Stimulated activated CD4-positive, alpha-beta T cell treated with anti-CD3 and anti-CD28 coated beads, Interleukin-1b, Interleukin-23, amount 100 ng/mL, for 48 hours (primary cell): ENCODE measurements at places on chromosomes 16 and 17.

- no peak for DNase-seq
These were observed 202.5 kb upstream of the MON1B start for GRCh38 chr16:76988526-76988925.

GRCh38 chr17:63929860-63930766 is 2.0 kb downstream of the CD79B start:
- no peak for DNase-seq

GRCh38 chr17:67442787-67443624 is 65.9 kb downstream of the PITPNC1 start:
- no peak for DNase-seq

GRCh38 chr16:3481696-3482658 is 13.3 kb downstream of the C16orf90 start:
- no peak for DNase-seq

- no peak for DNase-seq
These were observed 14.6 kb upstream of the CNGB1 start for GRCh38 chr16:57985204-57986181.

- no peak for DNase-seq
These were observed 50.2 kb downstream of the CDH11 start for GRCh38 chr16:65071433-65072311.

- DNase-seq = no peak
These were observed 35.7 kb upstream of the MEAK7 start for GRCh38 chr16:84540194-84540593.

DNA sequence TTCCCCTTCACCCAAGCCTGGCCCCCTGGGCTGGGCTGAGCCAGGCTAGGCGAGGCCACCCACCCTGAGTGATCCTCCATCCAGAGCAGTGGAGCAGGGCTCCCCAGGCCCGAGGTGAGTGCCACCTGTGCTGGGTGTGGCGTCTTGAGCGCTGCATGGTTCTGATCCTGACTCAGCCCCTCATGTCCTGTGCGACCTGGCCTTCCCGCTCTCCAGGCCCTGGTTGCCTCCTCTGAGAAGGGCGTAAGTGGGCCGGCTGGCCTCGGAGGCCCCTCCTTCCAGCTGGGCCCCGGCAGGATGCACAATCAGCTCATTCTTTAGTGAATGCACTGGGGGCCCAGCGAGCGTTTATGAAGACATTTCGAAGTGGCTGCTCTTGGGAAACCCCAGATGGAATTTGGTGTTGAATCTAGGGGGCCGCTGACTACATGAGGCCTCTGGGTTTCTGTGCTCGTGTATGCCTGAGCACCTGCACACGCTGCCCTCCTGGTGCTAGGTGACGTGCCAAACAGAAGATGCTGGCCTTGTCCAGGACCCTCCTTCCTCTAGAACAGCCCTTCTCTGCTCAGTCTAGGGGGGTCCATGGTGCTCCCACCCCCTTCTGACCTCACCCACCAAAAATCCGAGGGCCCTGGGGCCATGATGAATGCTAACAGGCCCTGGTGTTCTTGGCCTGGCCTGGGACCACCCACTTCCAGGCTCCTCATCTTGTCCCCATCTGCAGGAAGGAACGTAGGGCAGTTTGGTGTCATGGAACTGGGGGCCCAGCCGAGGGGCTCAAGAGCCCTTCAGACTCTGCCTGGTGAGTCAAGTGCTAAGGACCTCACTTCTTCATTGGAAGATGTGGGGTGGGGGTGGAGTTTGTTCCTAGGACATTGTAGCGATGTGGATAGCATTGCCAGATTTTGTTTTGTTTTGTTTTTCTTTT is 3.6 kb upstream of the TMEM92 start:
- DNase-seq = no peak

GRCh38 chr16:85454171-85454872 is 158.8 kb upstream of the GSE1 start:
- DNase-seq = no peak

DNA sequence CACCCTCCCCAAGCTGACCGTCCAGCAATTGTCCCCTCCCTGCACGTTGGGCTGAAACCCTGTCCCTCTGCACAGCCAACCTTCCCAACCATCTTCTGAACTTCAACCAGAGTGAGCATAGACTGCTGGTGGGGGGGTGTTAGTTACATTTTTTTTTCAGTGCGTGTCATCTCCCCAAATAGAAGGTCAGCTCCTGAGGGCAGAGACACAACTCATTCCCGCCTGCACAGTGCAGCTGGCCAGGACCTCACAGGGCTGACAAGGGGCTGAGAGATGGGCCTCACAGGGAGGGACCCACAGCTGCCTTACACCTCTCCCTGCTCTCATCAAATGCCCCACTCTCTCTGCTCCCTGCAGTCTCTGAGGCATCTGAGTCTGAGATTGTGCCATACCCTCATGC is 8.4 kb downstream of the SRL start:
- DNase-seq = no peak

DNA sequence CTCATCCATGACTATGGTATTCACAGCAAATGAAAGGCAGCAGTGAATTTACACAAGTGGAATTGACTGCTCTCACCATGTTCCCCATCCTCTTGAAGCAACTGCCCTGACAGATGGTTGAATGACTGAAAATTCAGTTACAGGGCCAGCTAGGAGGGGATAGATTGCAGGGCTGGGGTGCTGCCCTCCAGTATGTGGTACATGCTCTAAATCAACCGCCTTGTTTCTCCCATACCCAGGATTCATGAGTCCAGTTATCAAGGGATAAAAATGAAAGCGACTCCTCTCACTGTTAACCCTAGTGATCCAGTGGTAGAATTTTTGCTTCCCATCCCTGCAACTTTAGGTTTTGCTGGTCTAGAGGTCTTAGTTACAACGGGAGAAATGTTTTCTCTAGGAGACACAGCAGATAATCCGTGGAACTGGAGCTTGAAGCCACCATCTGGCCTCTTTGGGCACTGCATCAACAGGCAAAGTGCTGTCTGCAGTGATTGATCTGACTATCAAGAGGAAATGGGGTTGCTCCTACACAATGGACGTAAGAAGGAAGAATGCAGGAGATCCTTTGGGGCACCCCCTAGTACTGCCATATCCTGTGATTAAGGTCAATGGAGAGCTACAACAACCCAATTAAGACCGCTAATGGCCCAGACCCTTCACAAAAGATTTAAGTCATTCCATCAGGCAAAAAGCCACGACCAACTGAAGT is 32.0 kb downstream of the SCPEP1 start:
- peak; percentile 56 for DNase-seq

DNA sequence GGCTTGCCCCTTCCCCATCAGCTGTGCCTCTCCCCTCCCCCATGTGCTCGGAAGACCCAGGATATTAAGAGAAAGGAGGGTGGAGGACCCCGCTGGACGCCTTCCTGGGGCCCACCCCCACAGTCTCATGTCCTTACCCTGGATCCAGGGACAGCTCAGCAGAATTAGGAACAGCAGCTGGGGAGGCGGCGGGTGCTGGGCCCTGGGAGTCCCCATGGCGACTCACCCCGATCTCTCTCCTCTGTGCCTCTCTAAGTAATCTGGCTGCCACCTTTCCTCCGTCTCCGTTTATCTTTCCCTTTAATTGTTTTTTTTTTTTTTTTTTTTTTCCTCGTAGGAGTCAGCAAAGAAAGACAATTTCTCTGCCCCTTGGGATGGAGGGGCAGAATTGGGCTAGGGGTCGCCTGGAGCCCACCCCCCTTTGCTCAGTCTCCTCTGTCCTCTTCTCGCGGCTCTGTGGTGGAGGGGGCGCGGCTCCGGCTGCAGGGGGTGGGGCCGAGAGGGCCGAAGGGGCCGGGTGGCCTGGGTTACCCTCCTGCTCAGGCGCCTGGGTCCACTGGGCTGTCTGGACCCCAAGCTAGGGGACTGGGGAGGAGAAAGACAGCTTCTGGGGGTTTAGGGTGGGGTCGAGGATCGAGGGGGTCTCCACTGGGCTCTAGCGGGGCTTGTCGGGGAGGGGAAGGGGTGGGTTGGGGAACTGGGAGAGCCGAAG is 390 bp downstream of the SEZ6L2 start:
- no peak for DNase-seq

DNA sequence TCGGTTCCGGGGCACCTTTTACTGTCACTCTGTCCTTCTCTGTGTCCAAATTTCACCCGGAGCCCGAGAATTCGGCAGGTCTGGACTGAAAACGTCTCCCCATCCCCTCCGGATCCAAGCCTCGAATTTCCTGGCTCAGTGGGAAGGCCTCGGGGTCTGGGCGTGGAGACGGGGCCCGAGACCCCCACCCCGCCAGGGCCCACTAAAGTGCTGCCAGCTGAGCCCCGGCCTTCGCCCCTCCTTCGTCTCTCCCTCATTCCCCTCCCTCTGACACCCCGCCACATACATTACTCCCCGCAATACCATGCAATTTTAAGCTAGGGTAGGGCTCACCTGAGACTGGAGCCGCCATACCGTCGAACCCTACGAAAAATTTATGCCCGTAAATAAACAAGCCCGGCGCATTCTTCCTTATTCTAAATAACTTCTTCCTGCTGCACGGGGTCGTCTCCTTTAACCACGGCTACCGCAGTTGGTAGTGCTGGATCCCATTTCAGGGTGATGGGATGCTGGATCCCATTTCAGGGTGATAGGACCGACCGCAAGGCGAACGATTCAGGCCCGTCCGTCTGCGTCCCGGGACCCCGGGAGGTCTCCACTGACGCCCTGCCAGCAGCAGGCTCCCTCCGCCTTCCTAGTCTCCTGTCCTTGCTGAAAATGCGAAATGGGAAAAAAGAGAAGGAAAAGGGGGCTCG is 4.4 kb upstream of the OR1F1 start:
- DNase-seq = no peak

DNA sequence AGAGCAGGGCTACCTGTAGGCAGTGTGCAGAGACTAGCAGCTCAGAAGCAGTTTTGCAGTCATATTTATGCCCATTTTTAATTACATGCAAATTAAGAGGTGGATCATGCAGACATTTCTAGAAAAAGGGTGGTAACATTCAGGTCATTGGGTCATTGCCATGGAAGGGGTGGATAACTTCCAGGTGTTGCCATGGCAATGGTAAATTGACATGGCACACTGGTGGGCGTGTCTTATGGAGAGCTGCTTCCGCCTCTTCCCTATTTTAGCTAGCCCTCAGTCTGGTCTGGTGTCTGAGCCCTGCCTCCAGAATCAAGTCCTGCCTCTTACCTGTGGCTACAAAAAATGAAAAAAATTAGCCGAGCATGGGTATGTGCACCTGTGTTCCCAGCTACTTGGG is 2.8 kb upstream of the DNAI2 start:
- DNase-seq = no peak

GRCh38 chr17:62675260-62675659 is 47.8 kb downstream of the MRC2 start:
- no peak for DNase-seq

DNA sequence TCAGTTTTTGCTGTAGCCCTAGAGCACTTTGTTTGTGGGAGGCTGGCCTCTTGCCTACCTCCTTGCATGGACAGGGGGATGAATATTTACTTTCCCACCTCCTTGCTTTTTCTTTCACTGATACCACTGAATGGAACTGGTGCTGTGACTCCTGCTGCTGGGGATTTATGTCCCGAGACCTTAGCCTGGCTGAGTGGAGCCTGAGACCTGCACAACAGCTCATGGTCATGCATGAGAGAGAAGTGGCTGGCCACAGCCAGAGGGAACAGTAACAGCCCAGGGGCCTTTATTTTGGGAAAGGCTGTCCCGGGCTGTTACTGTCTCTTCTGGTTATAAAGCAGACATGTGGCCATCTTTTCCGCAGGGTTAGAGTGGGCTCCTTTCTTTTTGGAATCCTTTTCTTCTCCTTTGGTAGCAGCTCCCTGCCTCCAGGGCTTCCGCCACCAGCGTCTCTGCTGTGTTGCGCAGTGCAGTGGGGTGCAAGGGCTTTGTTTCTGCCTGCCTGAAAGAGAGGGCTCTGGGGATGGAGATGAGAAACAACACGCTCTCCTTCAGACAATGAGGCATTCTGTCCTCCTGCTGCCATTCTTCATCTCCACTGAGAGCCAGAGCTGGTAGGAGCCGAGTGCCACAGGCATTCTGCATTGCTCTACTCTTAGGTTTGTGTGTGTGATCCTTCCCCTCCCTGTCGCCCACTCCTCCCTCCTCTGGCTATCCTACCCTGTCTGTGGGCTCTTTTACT is 14.5 kb downstream of the SNX11 start:
- DNase-seq = no peak

DNA sequence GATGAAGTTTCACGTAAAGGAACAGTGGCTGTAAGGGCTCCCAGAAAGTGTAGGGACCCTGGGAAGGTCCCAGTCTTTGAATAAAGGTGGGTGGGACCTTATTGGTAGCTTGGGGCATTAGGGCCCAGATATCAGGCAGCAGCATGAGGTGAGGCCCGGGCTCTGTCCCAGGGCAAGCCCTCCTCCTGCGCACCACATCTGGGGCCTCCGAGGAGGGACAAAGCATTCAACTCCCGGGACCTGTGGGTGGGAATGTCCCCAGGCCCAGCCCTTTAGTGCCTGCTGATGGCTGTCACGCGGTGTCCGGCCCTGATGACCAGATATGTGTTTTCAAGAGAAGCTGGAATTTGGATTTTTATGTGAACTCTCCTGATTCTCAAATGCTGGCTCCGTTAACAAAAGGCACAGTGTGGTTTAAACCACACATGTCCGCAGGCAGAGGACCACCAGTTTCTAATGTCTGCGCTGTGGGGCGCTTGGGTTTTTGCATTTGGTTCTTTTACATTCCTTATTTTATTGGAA is 30.4 kb downstream of the RAI1 start:
- DNase-seq = no peak

GRCh38 chr17:39104046-39104445 is 47.4 kb downstream of the PLXDC1 start:
- DNase-seq = no peak

- no peak for DNase-seq
These were observed 159.1 kb downstream of the HS3ST3B1 start for GRCh38 chr17:14459955-14460354.

DNA sequence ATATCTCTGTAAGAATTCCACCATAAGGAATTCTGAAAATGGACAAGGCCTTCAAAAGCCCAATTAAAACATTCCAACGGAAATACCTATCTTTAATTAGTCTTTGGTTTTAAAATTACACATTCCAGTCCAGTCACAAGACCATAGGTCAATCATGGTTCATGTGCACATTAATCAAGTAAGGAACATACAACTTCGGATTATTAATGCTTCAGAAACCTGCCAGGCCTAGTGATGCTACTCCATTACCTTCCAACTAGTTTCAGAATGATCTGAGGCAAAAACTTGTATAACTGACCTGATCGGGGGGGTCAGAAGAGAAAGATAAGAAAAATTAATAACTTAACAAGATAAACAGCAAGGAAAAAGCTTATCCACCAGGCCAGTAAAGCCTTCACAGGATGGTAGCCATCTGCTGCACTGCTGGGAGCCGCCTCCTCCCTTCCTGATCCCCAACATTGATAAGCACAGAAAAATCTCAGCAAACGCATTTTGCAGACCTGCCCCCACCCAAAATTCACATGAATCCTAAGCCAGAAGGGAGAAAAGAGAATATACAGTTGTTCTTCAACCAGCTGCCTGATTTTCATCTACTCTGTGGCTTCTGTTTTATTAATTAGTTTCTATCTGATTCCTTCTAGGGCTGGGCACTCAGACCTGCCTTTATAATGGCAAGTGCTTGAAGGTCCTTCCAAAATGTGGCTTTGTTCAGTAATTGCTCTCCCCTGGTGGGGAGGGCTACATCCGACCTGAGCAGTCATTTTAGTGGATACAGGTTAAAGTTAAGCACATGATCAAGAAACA is 6.0 kb downstream of the SDR42E1 start:
- DNase-seq = no peak

GRCh38 chr16:69925311-69925710 is 25.8 kb upstream of the CLEC18A start:
- DNase-seq = no peak
